Stimulated activated CD8-positive, alpha-beta memory T cell treated with anti-CD3 and anti-CD28 coated beads, Interleukin-7, amount 100 ng/mL, for 1 hour (primary cell): ENCODE measurements at places on chromosomes 4 and X.

DNA sequence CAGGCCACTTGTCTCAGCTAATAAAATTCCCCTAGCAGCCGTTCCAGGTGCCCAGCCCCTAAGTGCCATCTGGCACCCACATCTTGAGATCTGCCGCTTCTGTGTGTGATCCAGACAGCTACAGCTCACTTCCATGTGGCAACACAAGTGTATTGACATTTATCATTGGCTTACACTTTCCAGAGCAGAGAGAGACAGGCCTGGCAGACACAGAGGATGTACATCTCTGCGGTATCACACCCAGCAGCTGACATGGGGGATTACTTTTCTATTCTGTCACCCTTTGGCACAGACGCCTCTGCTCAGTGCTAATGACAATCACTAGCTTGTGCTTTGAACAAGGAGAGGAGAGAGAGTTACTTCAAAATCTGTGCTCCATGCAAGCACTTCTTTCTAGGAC lies 195.9 kb downstream of the KDR start:
- DNase-seq = no peak

GRCh38 chrX:31421441-31421840 lies 349.6 kb upstream of the FTHL17 start:
- DNase-seq = no peak

DNA sequence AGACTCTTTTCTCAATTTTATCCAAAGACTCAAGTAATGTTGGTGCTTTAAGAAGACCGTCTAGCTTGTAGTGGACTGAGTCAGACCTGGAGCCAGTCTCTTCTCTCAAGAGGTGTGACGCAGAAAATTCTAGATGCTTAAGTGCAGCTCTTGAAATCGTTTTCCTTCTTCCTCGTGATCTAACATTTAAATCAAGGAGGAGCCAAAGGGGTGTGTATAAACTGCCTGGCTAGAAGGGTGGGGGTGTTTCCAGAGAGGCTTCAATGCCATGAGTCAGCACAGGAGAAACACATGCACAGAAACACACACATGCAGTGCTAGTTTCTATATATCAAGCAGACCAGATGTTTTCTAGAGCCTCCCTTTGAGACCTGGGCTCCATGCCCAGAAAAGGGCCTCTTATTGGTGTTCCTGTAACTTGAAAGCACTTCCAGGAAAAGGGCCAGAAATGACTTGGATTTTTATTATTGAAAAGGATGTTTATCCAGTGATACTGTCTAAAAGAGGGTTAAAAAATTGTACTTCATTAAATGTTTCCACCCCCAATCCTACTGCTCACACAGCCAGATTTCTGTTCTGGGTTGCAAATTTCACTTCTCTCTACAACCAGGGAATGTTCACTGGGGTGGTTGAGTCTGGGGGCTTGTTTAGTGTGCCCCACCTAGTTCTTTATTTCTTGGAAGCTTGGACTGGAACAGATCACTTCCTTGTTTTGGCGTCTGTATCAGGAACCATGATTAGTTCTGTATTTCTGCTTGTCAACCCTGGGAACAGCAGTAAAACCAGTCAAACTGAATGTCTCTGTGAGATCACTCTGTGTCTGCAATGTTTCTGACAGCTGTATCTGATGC lies at the start of gene CLIC2:
TSS of gene CLIC2 (minus strand) at position 129 of the 851 bp plus-strand sequence. CDS start 187 bp downstream, outside the sequence.
- no peak for DNase-seq

GRCh38 chr4:53905941-53906377 lies 158.4 kb downstream of the CHIC2 start:
- no peak for DNase-seq

DNA sequence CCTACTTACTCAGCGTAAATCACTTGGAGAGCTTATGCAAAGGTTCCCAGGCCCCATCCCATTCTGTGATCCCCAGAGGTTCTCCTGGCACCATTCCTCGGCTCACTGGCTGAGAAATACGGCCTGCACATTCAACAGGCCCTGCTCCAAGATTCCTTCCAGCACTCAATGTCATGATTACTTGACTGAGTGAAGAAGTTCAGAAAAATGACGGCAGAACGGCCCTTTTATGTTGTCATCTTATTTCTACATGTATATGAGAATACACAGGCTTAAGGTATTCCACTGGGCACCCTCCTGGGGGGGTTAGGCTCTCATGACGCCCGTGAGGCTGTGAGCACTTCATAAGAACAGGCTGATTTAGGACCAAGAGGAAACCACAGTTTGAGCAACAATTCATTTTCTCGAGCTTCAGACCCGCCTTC lies 190.6 kb downstream of the NSUN7 start:
- no peak for DNase-seq

GRCh38 chr4:69876071-69876470 lies 16.1 kb upstream of the SULT1E1 start:
- no peak for DNase-seq

DNA sequence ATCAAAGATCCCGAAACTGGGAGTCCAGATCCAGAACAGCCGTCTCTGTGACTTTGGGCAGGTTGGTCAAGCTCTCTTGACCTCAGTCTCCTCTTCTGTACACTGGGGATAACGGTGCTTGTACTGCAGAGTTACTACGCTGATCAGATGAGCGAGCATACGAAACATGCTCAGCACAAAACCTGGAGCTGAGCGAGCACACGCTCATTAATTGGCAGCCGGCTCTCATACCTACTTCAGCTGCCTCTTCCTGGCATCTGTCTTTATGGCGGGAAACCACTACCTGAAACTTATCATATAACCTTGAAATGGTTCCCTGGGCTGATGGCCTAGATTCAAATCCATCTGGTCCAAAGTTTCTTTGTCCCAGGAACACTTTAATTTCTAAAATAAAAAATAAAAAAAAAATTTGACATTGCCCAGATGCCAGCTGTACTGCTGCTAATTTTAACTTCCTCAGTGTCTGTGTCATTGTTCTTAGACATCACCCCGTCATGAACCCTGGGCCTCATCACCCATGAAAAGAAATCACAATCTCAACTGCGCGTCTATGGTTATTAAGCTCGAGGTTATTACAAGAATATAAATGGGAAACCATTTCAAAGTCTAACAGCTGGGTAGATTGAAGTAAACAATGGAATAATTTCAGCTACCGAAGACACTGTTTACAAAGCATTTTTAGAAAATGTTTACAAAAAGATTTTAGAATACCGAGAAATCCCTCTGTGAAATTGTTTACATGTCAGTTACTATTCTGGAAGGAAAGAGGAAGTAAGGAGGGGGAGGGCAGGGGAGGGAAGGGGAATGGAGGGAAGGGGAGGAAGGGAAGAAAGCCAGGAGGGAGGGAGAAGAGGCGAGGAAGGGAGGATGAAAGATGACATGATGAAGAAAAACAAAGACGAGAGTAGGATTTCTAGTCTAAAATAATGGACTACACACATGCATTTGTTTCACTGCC lies 49.0 kb downstream of the CRMP1 start:
- no peak for DNase-seq

- no peak for DNase-seq
Measured at GRCh38 chr4:162406637-162407365, 243.0 kb upstream of the FSTL5 start.

DNA sequence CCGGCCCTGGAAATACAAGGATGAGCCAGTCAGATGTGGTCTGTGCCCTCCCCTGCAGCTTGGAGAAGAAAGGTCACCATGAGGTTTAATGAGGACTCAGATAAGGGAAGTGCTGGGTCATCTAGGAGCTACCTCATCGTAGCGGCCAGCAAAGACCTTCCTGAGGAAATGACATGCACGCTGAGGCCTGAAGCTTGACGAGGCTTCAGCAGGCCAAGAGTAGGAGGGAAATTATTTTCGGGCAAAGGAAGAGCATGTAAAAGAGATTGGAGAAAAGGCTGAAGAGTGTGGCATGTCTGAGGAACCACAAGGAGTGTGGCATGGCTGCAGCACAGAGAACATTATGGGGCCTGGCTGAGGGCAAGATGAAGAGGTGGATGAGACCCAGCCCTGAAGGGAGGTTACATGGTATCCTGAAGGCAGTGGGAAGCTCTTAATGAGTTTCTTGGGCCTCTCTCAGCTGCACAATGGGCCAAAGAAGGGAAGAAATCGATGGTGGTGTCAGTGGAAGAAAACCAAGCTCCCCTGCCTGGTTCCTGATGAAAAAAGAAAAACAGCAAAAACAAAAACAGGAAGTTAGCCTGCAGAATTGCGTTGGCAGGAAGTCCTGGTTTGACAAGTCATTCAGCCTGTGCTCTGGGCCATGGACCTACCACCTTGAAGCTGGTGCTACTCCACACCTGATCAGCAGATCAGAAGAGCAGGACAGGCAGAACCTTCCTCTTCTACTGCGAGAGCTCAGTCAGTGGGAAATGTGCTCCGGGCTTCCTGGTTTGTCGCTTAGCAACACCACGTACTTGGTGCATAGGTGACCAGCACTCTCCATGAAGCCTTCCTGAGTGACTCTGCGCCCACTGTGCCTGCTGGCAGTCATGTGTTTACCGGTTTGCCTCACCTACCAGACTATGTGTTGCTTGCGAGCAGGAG lies 134.5 kb upstream of the KLF3 start:
- no peak for DNase-seq

DNA sequence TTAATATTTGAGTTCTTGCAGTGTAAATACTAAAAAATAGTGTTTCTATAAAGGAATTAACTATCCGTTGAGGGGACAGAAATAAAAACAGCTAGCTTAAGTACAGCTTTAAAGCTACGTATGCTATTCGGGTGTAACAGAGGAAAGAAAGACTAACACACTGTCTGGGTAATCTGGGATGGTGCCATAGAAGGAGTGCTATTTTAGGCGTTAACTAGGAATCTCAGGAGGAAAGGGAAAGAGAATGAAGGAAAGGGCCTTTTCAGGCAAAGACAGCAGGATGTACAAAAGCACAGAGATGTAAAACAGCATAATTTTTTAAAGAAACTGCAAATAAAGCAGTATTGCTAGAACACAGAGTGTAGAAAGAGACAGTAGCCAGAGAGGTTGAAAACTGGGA lies 161.8 kb downstream of the RAP1GDS1 start:
- DNase-seq = no peak
